Activated CD4-positive, alpha-beta T cell treated with anti-CD3 and anti-CD28 coated beads, Interleukin-2, amount 50 U/mL, for 1 hour (primary cell): ENCODE measurements at places on chromosomes 3 and 15.

DNA sequence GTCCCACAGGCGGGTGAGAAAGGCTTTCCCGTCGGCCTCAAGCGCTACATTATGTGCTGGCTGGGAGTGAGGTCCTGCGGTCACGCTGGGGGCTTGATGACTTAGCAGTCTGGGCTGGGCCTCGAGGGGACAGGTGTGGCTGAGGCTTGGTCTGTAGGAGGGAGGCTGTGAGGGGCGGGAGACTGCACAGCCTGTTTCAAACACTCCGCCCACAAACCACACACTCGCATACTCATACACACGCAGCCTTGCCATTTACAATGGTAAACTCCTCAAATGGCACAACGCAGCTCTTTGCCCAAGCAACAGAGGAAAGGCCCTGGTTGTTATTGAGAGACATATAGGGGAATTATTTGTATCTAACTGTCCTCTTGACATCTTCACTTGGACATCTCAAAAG, 32.4 kb upstream of the RASGRF1 start:
- DNase-seq: no peak

GRCh38 chr3:18233987-18234716, 191.0 kb downstream of the SATB1 start:
- DNase-seq: no peak

DNA sequence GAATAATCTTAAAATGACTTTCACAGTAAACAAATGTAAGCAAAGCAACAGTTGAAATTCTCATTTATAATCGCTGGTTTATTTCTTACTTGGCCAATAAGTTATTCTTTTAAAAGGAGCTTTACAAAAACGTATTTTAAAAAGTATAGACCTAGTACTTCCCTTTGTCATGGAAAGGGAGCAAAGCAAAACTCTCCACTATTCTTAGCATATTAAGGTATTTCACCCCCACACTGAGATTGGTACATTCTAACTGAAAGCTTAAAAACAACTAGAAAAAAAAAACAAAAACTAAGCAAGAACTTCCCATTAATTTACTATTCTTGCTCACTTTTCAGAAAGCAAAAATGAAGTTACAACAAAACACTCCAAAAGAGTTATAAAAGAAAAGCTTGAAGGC, 1.5 kb downstream of the ATG3 start:
- no peak for DNase-seq

GRCh38 chr3:127439621-127440020, 150.9 kb downstream of the TPRA1 start:
- DNase-seq: no peak

DNA sequence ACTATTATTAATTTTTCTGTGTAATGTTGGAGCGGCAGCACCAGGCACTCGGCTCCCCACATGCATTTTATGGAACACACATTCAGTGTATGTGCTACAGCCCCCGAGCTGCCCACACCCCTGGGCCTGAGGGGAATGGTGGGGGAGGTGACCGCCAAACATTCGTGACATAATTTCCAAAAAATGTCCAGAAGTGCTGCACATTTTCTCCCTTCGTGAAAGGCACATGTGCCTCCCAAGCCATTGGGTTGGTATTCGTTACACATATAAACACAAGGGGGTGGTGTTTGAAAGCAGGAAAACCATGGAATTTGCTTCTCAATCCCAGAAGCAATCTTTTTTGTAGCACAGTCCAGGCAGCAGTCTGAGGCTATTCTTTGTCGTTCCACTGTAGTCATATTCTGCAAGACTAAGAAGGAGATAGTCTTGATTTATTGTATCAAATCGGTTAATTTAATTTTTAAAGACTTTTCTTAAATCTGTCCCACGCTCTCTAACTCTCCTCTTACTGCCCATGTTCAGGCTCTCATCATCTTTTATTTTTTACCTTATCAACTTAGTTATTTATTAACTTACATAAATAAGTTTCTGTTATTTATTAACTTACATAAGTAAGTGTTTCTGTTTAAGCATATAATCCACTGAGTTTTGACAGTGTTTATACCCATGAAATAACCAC, 39.2 kb upstream of the POLR2M start:
- DNase-seq: no peak

DNA sequence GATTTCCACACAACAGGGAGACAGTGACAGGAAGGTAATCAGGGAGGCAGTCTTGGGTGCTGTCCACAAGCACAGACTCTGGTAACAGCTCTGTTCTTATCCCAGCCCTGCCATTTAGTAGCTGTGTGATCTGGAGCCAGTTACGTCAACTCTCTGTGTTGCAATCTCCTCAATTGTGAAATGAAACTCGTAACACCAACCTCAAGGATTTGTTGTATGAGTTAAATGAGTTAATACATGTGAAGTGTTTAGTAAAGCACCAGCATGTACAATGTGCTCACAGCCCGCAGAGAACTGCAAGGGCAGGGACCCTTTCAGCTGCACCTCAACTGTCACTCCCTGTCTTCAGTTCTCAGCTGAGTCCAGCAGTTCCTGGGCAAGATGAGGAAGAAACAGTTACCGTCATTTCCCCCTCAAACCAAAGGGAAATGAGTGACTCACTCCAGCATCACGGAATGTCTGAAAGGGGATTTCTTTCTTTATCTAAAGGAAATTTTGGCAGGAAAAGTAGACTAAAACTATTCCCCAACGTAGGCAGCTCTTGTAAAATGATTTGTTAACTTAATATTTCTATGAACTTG, 39.9 kb upstream of the MB21D2 start:
- no peak for DNase-seq

DNA sequence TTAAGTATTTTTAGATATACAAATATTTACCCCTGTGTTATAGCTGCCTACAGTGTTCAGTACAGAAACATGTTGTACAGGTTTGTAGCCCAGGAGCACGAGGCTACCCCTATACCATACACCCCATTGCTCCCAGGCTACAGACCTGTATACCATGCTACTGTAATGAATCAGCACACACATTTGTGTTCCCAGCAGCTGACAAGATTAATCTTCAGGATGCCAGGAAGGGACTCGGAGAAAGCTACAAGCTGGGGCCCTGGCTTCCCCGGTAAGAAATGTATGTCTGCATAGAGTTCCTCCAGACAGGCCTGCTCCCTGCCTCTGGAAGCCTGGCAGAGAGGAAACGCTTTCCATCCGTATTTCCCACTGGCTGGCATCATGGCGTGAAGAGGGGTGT, 136.5 kb downstream of the XXYLT1 start:
- DNase-seq: no peak

GRCh38 chr15:88747631-88748030, 55.6 kb upstream of the ACAN start:
- DNase-seq: no peak

DNA sequence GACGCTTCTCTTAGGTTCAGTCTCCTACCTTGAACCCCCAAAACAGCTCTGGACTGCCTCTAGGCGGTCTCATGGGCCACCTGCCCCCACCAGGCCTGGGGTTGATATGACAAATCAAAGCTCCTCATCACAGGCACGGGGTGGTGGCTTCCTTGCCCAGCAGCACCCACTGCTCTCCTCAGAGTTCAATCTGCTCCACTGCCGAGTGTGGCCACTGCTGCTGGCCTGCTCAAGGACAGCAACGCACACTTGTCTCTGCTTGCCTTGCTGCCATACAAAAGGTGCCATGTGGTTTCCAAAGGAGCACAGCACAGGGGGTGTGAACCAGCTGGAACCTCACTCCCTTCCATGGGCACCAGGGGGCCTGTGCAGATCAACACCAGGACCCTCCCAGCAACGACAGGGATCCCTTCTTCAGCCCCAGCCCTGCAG, 10.2 kb downstream of the KBTBD13 start:
- DNase-seq: no peak
